ENCODE measurements at places on chromosomes 6 and 20.

GRCh38 chr6:107730683-107731314 lies 93.3 kb downstream of the SCML4 start:
- H3K4me1 ChIP-seq: no peaks in the 10 kb centered on the region
- H3K4me3 ChIP-seq: peak overlapping the region; percentile 41
- H3K27me3 ChIP-seq: no peaks in the 10 kb centered on the region

DNA sequence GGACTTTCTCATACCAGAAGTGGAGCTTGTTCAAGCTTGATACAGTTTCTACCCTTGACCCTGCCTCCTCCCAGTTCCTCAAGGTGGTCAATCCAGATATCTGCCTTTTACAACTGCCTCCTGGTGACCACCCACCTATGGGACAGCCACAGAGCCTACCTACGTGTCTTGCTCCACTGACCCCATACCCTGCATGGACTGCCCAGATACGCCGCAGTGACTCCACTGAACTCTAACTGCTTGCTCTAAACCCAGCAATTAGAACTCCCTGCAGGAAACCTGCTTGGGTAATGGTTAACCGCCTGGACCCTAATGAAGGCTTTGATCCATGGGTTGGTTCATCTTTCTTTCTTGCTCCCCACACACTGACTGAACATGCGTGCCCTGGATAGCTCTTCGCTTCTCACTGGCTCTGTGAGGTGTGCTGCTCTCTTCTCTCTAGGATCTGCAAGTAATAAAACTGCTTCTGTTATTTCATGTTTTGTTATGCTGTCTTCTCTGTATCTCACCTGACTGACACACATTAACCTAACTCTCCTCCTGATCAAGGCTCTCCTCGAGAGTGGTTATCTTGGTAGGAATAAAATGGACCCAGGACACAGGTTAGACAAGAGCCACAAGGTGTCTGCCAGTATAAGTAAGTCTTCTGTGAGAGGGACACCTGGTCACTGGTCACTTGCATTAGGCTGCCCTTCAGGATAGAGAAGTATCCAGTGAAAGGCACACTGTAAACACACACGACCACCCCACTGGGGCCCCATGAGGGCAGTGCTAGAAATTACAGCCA lies 79.2 kb downstream of the CHD6 start:
- no peak overlapping the region for H3K27ac ChIP-seq
- no peak for DNase-seq
- no peaks in the 10 kb centered on the region for H3K36me3 ChIP-seq
- peaks cover 25% of the 10 kb centered on the region for H3K4me1 ChIP-seq

GRCh38 chr6:11830105-11830504 lies 51.5 kb upstream of the ADTRP start:
- no peak for DNase-seq
- H3K27me3 ChIP-seq: no peaks in the 10 kb centered on the region
- H3K36me3 ChIP-seq: no peaks in the 10 kb centered on the region
- H3K4me1 ChIP-seq: no peaks in the 10 kb centered on the region
- no peak overlapping the region for H3K4me3 ChIP-seq

- peak overlapping the region; percentile 6 for H3K4me3 ChIP-seq
- H3K4me1 ChIP-seq: peaks cover 33% of the 10 kb centered on the region
- peak overlapping the region; percentile 46 for H3K27ac ChIP-seq
- no peaks in the 10 kb centered on the region for H3K36me3 ChIP-seq
Observed at GRCh38 chr6:156832669-156833068, 55.5 kb downstream of the ARID1B start.

DNA sequence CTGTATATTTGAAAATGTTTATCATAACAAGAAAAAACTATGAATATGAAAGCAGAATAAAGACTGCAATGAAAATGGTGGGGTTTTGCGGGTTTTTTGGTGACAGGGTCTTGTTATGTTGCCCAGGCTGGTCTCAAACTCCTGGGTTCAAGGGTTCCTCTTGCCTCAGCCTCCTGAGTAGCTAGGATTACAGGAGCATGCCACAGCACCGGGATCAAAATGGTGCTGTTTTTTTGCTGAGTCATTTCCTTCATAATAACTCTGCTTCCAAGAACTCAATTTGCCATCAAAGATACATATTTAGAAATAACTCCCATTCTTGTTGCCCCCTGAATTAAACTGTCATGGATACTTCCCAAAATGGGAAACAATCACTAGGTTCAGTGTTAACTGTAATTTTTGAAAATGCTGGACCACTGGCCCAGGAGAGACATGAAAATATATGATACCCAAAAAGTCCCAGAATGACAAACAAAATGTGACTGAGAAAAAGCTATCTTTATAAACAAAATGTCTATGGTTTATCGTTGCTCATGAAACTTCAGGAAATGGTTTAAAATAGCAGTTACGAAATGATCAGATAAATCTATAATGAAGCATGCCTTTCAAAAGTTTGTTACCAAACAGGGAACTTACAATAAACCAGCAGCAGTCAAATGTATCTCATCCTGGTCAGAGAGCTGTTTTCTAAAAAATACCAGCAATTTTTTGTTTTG lies 32.2 kb downstream of the ILRUN start:
- no peak for DNase-seq
- peak overlapping the region; percentile 49 for H3K27ac ChIP-seq
- H3K27me3 ChIP-seq: no peaks in the 10 kb centered on the region
- no peak overlapping the region for H3K4me3 ChIP-seq
- no peaks in the 10 kb centered on the region for H3K36me3 ChIP-seq

- peaks cover under 1% of the 10 kb centered on the region for H3K36me3 ChIP-seq
- no peaks in the 10 kb centered on the region for H3K27me3 ChIP-seq
- DNase-seq: no peak
- no peak overlapping the region for H3K27ac ChIP-seq
- H3K4me1 ChIP-seq: no peaks in the 10 kb centered on the region
Observed at GRCh38 chr20:37369846-37370245, 23.9 kb downstream of the SRC start.

- no peak overlapping the region for H3K4me3 ChIP-seq
- no peaks in the 10 kb centered on the region for H3K36me3 ChIP-seq
- no peak for DNase-seq
- no peaks in the 10 kb centered on the region for H3K27me3 ChIP-seq
- H3K27ac ChIP-seq: no peak overlapping the region
Observed at GRCh38 chr6:104680539-104680938, 179.2 kb downstream of the HACE1 start.

- peak overlapping the region; percentile 72 for H3K27ac ChIP-seq
- no peaks in the 10 kb centered on the region for H3K27me3 ChIP-seq
- peak overlapping the region; percentile 93 for H3K4me3 ChIP-seq
- no peak for DNase-seq
- H3K36me3 ChIP-seq: peaks cover 8% of the 10 kb centered on the region
- H3K4me1 ChIP-seq: peaks cover 35% of the 10 kb centered on the region
Observed at GRCh38 chr20:63955281-63955826, 862 bp downstream of the UCKL1 start.

DNA sequence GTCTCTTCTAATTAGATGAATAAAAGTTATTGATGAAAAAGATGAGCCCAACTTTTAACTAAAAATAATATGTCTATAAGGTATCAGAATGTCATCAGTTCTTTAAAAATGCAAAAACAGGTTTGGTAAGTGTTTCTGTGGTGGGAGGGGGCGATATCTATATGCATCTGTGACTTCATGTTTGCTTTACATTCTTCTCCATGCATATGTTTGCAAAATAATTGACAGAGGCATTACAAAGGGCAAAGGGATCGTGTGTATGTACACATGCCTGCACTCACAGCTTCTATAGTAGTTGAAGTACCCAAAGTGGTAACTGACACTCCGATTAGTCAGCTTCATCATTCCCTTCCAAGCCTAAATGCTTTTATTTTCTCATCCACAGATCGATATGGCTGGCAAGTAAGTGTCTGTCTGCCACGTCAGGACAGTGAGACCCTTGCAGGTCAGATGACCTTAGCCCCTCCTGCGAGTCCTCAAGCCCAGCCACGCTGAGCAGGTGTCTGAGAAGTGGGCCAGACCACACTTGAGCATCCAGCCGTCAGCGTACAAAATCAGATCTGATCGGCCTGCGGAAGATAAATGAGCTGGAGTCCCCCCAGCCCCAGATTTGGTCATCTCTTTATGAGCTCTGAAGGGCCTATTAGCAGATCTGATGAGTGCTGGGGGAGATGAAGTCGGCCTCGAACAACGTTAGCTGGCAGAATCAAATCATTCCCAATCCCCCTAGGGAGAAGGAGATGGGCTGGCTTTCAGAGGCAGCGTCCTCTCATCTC lies 369.1 kb downstream of the MAFB start:
- H3K27ac ChIP-seq: no peak overlapping the region
- H3K27me3 ChIP-seq: no peaks in the 10 kb centered on the region
- no peak for DNase-seq
- no peak overlapping the region for H3K4me3 ChIP-seq

DNA sequence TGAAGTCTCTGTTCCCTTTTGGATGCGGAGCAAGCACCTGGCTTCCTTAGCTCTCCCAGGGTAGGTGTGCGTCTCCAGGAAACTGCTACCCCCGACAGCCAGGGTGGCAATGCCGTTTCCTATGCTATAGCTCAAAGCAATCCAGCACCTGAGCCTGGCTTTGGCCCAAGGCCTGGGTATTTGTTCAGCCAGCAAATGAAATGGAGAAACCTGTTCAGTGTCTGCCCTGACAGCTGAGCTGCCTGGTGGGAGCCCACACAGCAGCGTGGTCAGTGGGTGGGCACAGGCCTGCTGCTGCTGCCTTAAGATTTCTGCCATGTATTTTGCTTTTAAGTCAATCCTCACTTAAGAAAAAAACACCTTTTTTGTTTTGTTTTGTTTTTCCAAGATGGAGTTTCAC lies 13.7 kb downstream of the SPATA2 start:
- H3K4me3 ChIP-seq: no peak overlapping the region
- H3K4me1 ChIP-seq: no peaks in the 10 kb centered on the region
- H3K27me3 ChIP-seq: no peaks in the 10 kb centered on the region
- peaks cover 27% of the 10 kb centered on the region for H3K36me3 ChIP-seq
- H3K27ac ChIP-seq: no peak overlapping the region

GRCh38 chr6:24646771-24647170 lies 780 bp upstream of the KIAA0319 start:
- no peak for DNase-seq
- no peak overlapping the region for H3K4me3 ChIP-seq
- no peaks in the 10 kb centered on the region for H3K4me1 ChIP-seq

- H3K27ac ChIP-seq: no peak overlapping the region
- H3K36me3 ChIP-seq: no peaks in the 10 kb centered on the region
Observed at GRCh38 chr6:14537030-14537429, 419.5 kb downstream of the CD83 start.

- no peak overlapping the region for H3K4me3 ChIP-seq
- no peaks in the 10 kb centered on the region for H3K27me3 ChIP-seq
- peaks cover 88% of the 10 kb centered on the region for H3K36me3 ChIP-seq
- no peak for DNase-seq
- H3K27ac ChIP-seq: no peak overlapping the region
Observed at GRCh38 chr20:35005463-35005961, 49.8 kb downstream of the MYH7B start.

DNA sequence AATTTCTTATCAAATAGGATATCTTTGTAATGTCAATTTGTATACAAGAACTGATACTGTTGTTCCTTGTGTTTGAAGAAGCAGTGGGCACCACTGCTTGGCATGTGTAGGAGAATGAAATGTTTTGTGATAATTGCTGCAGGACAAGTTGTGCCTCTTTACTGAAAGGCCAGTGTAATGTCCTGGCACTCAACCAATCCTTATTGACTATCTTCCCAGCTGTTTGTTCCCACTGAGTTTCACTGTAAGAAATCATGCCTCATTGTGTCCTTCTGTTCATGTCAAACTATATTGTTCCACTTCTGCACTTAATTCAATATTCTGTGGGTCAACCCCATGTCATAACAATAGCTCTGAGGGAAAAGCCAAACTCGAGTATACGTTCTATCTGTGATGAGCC lies 136.1 kb upstream of the FAM83B start:
- H3K27me3 ChIP-seq: no peaks in the 10 kb centered on the region
- peaks cover 7% of the 10 kb centered on the region for H3K4me1 ChIP-seq
- H3K27ac ChIP-seq: no peak overlapping the region

DNA sequence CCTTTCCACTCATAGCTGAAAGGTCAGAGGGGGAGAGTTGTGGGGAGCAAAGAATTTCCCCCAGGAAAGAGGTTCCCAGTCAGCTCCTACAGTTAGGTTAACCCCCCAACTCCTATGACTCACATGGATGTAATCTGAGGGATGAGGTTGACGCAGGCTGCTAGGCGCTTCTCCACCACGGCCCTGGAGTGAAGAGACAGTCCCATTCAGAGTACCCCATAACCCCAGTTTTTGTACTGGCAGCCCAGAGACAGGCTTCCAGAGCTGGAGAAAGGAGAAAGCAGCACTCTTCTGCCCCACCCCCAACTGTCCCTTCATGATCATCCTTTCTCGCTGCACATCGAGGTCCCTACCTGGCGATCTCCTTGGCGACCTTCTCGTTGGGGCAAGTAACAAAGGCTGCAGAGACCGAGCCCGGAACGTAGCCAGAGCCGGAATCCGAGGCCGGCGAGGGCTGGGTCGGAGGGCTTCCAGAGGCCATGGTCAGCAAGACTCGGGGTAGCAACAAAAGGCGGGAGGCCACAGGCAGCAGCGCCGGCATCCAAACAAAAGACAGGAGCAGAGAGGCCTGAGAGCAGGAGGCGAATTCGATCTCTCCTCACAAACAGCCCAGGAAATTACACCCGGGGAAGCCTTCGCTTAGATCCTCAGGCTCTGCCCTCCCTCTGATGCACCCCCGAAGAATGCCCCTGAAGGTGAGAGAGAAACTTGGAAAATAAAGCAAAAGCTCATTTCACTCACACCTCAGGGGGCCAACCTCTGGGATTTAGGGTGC lies 592 bp downstream of the CUTA start:
- H3K27ac ChIP-seq: peak overlapping the region; percentile 76
- no peak for DNase-seq
- peaks cover 16% of the 10 kb centered on the region for H3K4me1 ChIP-seq
- peaks cover 31% of the 10 kb centered on the region for H3K36me3 ChIP-seq
- H3K27me3 ChIP-seq: no peaks in the 10 kb centered on the region

DNA sequence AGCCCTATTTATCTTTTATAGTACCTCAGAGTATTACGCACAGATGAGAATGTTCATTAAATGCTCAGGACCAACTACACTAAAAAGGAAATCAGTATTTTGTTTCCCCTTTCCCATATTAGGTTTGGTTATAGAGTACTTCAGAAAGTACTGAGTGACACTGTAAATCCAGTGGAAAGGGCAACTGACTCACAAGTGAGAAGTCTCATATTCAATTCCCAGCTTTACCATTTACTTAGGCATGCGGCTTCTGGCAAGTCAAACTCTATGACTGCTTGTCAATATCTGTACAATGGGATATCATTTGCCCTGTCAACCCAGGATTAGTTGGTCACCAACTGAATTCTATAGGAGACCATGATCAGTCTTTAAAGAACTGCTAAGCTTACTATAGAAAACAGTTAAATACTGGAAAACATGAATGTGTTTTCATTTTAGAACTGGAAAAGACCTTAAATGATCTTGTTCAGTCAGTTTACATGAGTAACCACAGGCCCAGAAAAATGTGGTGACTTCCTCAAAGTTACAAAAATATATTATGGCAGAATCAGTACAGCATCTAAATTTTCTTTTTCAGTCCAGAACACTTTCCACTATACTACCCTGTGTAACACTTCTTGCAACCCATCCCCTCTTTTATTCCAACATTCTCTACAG lies 3.6 kb downstream of the MAP3K7 start:
- H3K36me3 ChIP-seq: no peaks in the 10 kb centered on the region
- no peak overlapping the region for H3K4me3 ChIP-seq
- H3K27ac ChIP-seq: no peak overlapping the region
- H3K4me1 ChIP-seq: peaks cover 16% of the 10 kb centered on the region
- DNase-seq: no peak
- H3K27me3 ChIP-seq: no peaks in the 10 kb centered on the region

- H3K27ac ChIP-seq: peak overlapping the region; percentile 96
- H3K27me3 ChIP-seq: no peaks in the 10 kb centered on the region
- peaks cover under 1% of the 10 kb centered on the region for H3K36me3 ChIP-seq
- DNase-seq: no peak
- peaks cover 8% of the 10 kb centered on the region for H3K4me1 ChIP-seq
Observed at GRCh38 chr6:30060606-30061091, 416 bp upstream of the POLR1H start.
